ENCODE measurements at places on chromosomes 2 and 18.

- H3K36me3 ChIP-seq: no peaks in the 10 kb centered on the region
- no peak for DNase-seq
- no peaks in the 10 kb centered on the region for H3K27me3 ChIP-seq
- H3K27ac ChIP-seq: no peak overlapping the region
These were observed 73.8 kb downstream of the RTP5 start for GRCh38 chr2:241943209-241943850.

- H3K4me1 ChIP-seq: peaks cover 9% of the 10 kb centered on the region
- H3K27me3 ChIP-seq: no peaks in the 10 kb centered on the region
- no peak overlapping the region for H3K4me3 ChIP-seq
- H3K27ac ChIP-seq: no peak overlapping the region
These were observed 44.0 kb downstream of the GYPC start for GRCh38 chr2:126699716-126700581.

- no peaks in the 10 kb centered on the region for H3K27me3 ChIP-seq
- no peak overlapping the region for H3K27ac ChIP-seq
- no peak for DNase-seq
- no peaks in the 10 kb centered on the region for H3K36me3 ChIP-seq
These were observed 18.2 kb downstream of the AOX1 start for GRCh38 chr2:200603972-200604371.

GRCh38 chr2:223338016-223338415 lies 264.1 kb downstream of the SCG2 start:
- no peaks in the 10 kb centered on the region for H3K36me3 ChIP-seq
- DNase-seq: no peak
- H3K4me3 ChIP-seq: no peak overlapping the region
- no peaks in the 10 kb centered on the region for H3K27me3 ChIP-seq

DNA sequence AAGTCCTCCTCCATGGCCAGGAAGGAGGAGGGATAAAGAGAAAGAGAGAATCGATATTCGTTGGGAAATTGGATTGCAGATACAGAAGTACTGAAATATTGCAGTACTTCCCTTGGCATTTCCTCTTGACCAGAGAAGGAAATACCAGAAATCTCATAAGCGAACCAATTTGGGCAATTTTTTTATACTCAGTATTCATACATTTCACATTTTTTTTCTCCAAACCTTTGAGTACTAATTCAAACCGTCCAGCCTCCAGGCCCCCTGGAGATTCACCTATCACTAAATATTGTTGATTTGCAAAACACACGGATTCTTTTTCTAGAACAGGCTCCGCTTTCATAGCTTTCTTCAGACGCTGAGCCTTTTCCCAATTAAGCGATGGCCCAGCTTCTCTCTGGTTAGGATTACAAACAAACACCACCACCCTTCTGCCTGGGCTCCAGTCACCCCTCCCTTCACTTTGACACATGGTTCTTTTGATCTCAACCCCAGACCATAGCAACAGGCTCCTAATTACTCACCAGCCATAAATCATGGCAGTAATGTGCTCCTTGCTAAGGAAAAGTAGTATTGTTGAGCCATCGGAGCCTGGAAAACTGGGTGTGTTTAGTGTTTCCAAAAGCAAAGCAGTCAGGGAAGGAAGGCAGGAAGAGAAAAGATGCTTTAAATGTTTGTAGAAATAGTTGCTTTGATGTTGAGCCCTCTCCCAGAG lies 138.4 kb upstream of the CCDC68 start:
- no peak for DNase-seq
- no peak overlapping the region for H3K4me3 ChIP-seq
- H3K36me3 ChIP-seq: no peaks in the 10 kb centered on the region
- H3K27me3 ChIP-seq: no peaks in the 10 kb centered on the region
- H3K4me1 ChIP-seq: no peaks in the 10 kb centered on the region
- H3K27ac ChIP-seq: no peak overlapping the region
